IPS DF 6.9 (cell line): ENCODE measurements at places on chromosomes 5 and 9.

- DNase-seq: no peak
Observed at GRCh38 chr5:136033234-136033633, 4.4 kb downstream of the TGFBI start.

DNA sequence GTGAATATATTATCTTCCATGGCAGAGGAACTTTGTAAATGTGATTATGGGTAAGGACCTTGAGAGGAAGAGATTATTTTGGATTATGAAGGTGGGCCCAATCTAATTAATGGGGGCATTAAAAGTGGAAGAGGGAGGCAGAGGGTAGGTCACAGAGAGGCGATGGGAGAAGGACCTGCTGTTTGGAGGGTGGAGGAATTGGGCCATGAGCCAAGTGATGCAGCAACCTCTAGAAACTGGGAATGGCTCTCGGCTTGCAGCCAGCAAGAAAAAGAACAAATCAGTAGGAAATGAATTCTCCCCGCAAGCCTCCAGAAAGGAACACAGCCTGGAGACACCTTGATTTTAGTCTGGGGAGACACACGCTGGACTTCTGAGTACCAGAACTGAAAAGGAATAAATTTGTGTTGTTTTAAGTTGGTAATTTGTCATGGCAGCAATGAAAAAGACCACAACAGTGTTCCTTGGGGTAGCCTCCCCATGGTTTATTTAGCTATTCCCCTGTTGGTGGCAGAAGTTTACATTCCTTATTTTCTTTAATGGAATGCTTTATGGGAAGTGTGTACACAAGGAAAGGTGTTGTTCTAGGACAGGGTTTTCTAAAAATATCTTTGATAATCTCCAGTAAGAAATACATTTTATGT, 103.6 kb downstream of the HSPA4 start:
- DNase-seq: no peak

DNA sequence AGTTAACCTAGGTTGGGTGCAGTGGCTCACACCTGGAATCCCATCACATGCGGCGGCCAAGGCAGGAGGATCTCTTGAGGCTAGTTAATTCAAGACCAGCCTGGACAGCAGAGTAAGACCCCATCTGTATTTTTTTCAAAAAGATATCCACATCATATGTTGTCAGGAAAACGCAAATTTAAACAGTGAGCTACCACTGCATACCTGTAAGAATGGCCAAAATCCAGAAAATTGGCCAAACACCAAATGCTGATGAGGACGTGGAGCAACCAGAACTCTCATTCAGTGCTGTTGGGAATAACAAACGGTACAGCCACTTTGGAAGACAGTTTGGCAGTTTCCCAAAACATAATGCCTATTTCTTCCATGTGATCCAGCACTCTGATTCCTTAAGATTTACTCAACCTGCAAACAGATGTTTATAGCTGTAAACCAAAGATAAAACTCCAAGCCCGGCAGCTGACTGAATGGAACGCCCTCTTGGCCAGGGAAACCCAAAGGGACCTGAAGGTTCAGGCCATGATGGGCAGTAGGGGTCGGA, 12.4 kb downstream of the CEL start:
- no peak for DNase-seq

- DNase-seq: no peak
Observed at GRCh38 chr9:135414293-135414692, 65.3 kb upstream of the PPP1R26 start.

GRCh38 chr5:390623-391491, 52.1 kb upstream of the EXOC3 start:
- DNase-seq: no peak

GRCh38 chr5:156543348-156544145, 216.6 kb downstream of the SGCD start:
- no peak for DNase-seq

GRCh38 chr5:37552770-37553719, 173.9 kb downstream of the WDR70 start:
- no peak for DNase-seq

DNA sequence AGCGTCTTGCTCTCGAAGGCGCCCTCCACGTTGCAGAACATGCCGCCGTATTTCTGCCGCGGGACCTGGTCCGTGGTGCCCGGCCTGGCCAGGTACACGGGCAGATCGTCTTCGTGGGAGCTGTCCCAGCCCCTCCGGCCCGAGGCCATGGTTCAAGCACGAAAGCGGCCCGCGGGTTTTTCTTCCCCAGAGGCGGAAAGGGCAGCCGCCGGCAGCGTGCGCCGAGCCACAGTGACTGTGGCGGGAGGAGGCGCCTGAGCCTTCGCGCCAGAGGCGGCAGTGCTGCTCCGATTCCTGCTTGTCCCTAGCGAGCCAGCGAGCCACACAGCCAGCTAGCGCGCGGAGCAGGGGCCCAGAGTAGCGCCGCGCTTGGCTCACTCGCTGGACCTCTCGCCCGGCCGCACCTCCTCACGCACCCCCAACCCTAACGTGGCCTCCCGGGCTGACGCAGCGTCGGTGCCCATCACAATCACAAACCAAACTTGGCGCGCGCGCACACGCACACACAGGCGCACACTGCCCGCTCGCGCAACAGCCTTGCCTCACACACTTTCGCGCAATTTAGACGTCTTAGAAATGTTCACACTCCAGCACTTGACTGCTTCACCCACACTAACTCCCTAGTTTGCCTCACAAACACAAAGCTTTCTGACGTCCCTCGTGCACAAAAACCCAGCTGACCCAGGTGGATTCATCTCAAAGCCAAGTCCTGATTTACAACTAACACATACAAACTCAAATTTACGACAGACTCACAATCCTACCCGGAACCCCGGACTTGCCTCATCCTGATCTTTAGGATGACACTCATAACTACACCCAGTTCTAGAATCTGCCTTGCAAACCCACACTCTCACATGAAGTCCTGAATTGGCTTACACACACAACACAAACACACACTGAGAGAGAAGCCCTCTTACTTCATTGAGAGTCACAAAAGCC, at the start of gene DPYSL3:
Gene DPYSL3, minus strand, starts transcription at position 359 of the 942 bp plus-strand sequence. Its CDS starts 210 bp downstream, at position 149.
- DNase-seq: peak; percentile 39

DNA sequence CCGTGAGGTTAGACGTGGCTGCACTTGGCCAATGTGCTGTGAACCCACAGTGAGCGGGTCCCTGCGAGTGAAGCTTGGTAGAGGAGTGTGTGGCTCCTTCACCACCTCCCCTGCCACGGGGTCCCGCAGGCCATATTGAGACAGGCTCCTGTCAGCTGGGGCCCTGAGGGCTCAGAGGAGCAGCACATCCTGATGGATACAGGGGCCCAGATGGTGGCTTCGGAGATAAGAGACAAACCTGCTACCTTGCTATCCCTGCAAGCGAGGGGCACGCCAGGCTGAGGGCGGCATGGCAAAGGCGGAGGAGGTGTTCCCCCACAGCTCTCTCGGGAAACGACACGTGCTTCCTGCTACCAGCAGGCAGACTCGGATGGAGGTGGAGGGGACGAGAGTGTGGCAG, 33.1 kb downstream of the SLC6A3 start:
- no peak for DNase-seq

GRCh38 chr5:157748760-157749461, 5.4 kb downstream of the LSM11 start:
- DNase-seq: no peak

DNA sequence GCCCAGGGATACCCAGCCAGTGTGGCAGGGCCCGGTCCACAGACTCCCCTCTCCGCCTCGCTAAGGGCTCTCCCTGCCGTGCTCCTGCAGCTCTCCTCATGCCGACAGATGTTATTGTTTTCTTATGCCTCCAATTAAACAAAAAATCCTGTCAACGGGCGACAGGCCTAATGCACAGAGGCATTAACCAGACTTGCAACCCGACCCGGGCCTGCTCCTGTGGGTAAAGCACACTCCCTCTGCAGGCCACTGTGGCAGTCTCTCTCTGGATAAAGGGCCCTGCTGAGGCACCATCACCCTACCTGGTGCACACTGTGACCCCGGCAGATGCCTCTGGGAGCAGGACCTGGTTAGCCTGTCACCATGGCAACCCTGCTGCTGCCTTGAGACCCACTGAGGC, 27.5 kb upstream of the HAND1 start:
- DNase-seq: no peak

DNA sequence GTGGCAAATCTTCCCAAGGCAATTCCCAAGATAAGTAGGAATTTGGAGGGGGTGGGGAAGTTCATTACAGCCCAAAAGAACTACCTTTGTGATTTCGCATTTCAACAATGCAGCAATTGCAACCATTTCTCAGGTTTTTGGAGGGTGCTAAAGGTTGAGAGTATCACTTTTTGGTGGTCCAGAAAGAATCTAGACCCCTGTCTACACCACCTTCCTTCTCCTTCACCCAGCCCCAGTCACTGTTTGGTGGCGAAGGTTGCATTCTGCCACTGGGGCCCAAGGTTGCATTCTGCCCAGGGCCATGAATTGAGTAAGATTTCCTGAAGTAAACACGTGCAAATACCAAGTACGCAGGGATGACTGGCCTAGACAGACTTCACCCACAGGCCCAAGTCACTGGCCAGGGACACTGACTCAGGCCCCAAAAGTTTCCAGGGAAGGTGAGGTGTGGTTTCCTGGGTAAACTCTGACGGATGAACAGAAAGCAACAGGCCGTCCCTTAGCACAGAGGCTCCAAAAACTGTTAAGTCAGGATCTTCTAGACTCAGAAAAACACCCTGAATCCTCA, 5.7 kb downstream of the PDE6A start:
- no peak for DNase-seq

- no peak for DNase-seq
Observed at GRCh38 chr5:125112196-125112595, 365.8 kb upstream of the ZNF608 start.

DNA sequence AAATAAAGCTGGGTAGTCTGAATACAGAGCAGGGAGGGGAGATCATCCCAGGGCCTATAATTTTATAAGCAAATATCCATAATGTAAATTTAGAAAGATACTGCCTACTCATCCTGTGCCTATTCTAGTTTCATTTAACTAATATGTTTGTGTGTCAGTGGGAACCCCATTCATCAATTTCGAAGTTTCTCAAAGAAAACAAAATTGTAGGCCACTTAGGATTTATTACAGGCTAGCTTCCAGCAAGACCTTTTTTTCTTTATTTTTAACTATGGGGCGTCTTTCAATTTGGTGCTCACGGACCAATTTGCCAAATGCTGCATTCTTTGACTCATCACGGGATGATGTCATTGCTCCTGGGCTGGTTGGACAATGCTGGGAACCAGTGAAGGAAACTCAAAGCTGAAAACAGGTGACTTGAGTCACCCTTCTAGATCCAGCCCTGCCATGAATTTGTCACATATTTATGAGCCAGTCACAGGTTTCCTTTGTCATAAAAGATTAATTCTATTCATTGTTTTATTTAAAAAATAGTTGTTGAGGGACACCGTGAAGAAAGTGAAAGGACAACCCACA, 13.4 kb downstream of the PCSK5 start:
- no peak for DNase-seq

DNA sequence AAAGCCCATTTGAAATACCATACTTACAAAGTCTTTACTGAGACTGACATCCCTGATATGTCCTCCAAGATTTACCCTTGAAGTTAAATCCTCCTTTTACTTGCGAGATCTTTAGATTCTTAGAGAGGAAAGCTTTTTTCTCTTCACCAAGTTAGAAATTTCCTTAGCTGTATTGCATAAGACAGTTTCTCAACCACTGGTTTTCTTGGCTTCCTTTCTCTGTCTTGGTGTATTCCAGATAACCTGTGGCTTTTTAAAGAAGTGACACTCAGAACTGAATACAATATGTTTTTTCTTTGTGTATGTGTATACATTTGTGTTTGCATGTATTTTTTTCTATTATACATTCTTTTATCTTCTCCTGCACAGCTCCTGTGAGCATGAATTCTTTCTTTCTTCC, 65.0 kb downstream of the SNCAIP start:
- DNase-seq: no peak

- peak; percentile 52 for DNase-seq
Observed at GRCh38 chr5:137822158-137822764, 45.4 kb upstream of the MYOT start.

DNA sequence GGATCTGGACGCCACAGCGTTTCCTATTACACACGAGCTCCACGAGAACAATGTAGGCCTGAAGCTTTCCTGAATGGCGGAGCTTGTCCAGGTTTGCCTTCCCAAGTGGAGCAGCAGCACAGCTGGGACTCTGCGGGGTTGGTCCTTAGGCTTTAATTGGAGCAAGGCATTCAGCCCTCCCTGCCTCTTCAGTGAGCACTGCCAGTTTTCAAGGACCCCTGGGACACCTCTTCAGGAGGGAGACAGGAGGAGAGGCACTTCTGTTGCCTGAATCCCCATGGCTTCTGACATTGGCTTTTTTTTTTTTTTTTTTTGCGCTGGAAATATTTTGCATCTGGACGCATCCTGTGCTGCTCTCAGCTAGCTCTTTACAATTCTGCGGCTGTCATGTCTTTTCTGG, 179.4 kb downstream of the SEMA6A start:
- no peak for DNase-seq

DNA sequence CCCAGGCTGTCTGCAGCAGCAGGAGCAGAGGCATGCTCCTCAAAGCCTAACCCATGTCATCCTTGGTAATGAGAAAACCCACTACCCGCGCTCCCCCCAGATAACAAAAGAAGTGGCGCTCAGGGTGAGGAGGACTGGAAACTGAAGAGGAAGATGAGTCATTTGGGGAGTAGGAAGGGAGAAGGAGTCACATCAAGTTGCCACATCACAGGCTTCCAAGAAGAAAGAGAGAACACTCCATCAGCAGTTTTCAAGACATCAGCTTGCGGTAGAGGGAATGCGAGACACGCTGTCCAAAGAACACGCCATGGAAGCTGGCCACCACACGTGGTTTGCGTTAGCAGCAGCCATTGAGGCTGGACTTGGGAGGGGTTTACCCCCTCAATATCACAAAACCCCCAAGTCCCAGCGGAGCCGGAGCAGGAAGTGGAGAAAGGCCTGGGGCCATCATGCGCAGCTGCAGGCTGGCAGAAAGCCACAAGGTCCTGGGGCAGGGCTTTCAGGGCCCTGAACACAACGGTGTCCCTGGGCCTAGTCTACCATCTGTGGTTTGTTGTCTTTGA, 41.5 kb downstream of the SH3PXD2B start:
- DNase-seq: no peak

DNA sequence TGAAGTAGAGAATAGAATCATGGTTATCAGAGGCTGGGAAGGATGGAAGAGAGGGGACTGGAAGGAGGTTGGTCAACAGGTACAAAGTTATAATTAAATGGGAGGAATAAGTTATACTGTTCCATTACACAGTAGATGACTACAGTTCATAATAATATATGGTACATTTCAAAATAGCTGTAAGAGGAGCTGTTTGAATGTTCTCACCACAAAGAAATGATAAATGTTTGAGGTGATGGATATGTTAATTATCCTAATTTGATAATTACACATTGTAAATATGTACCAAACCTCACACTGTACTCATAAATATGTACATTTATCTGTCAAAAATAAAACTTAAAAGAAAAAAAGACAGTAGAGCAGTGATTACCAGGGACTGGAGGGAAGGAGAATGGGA, 12.9 kb upstream of the PLAC8L1 start:
- no peak for DNase-seq

DNA sequence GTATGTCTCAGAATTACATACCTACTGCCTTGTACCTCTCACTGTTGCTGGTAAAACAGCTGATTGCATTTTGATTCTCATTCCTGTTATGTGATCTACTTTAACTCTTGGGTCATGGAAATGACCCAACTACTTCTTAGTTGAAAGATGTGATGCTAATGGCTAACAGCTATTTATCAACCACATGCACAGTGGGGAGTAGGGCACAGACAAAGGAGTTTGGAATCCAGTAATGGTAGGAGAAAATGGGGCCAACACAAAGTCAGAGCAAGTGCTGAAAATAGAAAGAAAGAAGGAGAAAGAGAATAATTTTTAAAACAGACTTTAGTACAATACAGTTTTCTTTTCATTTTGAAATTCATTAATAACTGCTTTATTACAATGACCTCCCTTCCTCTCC, 241.0 kb downstream of the PTPRD start:
- no peak for DNase-seq

- no peak for DNase-seq
Observed at GRCh38 chr5:57386958-57387357, 95.7 kb downstream of the ACTBL2 start.
